NCI-H2081 (cell line): ENCODE measurements at places on chromosomes 2 and 18.

DNA sequence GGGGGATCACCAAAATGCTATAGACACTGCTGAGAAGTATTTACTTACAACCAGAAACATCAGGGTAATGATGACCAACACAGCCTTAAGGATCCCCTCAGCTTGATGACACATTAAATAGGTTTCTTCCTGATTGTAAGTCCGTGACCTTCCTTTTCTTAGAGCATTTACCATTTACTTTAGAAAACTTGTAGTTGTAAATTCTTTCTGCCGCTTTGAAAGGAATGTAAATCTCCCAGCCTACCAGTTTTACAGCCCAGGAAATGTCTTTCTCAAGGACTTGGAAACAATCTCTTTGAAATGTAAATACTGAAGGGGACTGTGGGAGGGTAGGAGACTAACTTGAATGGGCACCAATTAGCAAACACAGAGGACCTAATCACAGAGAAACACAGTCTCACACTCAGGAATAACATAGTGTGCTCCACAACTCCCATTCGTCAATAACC, 278.6 kb downstream of the DSC3 start:
- DNase-seq: no peak

DNA sequence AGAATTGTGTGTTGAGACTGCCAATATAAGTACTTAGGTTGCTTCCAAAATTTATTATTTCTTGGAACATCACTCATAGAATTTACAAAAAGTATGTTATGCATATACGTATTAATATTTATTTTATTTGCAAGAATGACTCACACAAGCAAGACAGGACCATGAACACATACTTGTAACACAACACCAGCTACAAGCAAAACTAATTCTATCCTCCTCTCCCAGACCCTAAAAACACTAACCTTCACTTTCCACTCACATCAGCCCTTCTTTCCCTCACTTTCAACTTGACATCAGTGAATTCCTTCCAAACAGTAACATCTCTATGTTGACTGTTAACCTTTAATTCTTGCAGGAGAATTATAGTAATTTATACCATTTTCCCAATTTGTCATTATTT, 24.3 kb downstream of the OSBPL1A start:
- no peak for DNase-seq

DNA sequence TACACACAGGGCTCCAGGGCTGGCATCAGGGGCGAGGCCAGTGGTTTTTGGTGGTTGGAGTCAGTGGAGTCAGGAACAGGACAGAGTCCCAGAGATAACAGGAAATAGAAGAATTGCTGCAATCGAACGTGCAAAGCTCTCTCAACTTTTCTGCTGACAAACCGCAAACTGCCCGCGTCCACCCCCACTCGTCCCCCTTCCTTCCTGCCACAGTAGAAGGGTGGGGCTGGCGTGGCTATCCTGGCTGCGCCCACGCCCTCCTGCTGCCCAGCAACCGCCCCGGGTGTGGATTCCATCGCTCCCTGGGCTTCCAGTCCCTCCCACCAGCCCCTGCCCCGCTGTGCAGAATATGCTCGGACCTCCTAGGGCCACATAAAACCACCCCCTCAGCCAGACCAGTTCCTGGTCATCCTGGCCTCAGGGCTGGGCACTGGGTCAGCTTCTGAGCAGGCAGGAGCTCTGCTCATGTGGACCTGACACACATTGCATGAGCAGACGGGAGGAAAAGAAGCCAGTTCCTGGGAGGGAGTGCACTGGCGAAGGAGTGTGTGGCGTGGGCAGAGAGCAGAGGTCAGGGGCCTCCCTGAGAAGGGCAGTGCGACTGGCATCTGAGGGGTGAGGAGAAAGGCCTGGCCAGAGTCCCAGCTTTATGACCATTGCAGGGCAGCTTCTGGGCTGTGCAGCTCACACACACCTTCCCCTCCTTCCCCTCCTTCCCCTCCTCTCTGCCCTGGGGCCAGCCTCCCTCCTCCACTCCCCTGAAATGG, 85.4 kb upstream of the ATG16L1 start:
- DNase-seq: no peak

- DNase-seq: no peak
These were observed at the start of gene CASP10 for GRCh38 chr2:201182650-201183364. TSS of gene CASP10 (plus strand) at chr2:201183141. CDS start at chr2:201185778, 2,637 bp downstream.

DNA sequence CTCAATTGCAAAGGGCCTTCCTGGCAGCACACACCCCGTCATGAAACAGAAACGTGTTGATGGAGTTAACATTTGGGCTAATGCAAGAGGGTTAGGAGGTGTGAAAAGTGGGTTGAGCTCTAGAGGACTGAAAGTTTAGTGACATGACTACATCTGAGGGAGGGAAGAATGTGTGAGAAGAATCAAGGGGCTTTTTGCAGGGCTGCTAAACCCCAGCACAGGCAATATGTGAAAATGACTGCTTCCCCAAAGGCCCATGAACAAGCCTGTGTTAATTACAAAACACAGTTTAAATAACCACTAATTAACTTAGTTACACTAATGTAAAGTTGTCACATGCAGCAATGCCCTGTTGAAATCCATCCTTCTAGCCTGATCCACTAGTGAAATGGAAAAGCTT, 63.4 kb upstream of the PEX13 start:
- DNase-seq: no peak

DNA sequence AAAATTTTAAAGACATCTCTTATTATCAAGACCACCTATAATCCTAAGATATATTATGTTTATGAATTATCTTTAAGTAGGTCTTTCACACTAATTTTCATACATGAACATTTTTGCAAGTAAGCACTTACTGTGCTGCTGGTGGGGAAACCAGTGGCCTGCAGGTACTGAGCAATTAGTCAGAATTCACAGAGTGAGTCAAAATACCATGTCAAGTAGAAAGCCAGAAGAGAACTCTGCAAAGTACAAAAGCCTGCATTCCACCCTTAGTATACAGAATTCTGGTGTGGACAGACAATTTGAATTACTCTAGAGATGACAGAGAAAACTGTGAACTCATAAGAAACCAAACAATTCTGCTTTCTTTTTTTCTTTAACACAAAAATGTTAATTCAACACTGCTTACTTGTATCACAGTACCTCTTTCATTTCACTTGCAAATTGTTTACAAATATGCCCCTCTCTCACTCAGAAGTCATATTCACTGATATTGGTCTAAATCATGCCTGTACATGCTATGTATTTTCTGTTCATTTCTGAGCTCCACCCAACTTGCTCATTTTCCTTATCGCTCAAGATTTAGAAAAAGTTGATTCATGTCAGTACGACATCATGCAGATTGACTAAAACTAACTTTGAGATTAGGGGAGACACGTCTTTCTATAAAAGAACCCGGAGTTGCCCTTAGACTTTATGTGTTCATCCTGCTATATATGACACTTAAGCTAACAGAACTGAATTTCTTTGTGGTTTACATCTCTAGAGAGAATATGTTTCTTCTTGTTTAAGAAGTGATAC, 182.9 kb downstream of the IKZF2 start:
- no peak for DNase-seq

DNA sequence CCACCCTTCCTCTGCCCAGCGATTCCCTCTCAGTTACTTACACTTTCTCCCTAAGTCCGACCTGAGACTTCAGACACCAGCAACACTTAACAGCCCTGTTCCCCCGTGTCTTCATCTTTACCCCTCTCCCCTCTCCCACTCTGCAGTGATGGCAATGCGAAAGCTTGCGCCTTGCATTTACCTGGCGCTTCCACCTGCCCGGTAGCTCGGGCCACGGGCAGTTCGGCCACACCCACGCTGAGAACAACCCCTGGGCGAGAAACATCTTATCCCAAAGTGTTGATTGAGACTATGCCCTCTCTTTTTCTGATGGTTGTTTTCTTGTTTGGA, 558 bp downstream of the DNAJC10 start:
- peak; percentile 54 for DNase-seq
